Peyer's patch (tissue), 4 donors: ENCODE measurements at places on chromosomes 1 and 21. TPM values are rescaled to one million over a fixed set of nuclear protein-coding genes. Genes with fewer than 3 reads are reported as not detected.

CSMD2 gene
- total RNA-seq: 1.2 TPM

ATP1A2 gene
- 4.8 TPM for total RNA-seq

DIRAS3 gene
- 1.1 TPM for total RNA-seq

TRIM45 gene
- total RNA-seq: 1.8 TPM

SAMSN1 gene
- total RNA-seq: 56.1 TPM

CELA3A gene
- not detected for total RNA-seq

SYF2 gene
- total RNA-seq: 24.8 TPM

SOX13 gene
- total RNA-seq: 71.9 TPM

NR5A2 gene
- 37.1 TPM for total RNA-seq

SLC5A9 gene
- 272 TPM for total RNA-seq

SERTAD4 gene
- total RNA-seq: 1.7 TPM

RRP1B gene
- total RNA-seq: 10.7 TPM

SH2D1B gene
- 0.76 TPM for total RNA-seq

CAMK2N1 gene
- total RNA-seq: 67.2 TPM

OR2M4 gene
- not detected for total RNA-seq

PRR9 gene
- total RNA-seq: not detected

GRIK1 gene
- total RNA-seq: 1.3 TPM

TMEM240 gene
- 3.6 TPM for total RNA-seq

KRTAP19-3 gene
- not detected for total RNA-seq

PUSL1 gene
- total RNA-seq: 38.9 TPM

FCRLB gene
- not detected for total RNA-seq

BNIPL gene
- total RNA-seq: not detected

RAB7B gene
- 0.40 TPM for total RNA-seq

GNG4 gene
- total RNA-seq: 9.1 TPM

BARHL2 gene
- not detected for total RNA-seq

P3H1 gene
- 19.4 TPM for total RNA-seq

CYB561D1 gene
- total RNA-seq: 19.3 TPM

KIRREL1 gene
- 11.7 TPM for total RNA-seq

BCAN gene
- 1.3 TPM for total RNA-seq

TOMM40L gene
- total RNA-seq: 29.5 TPM

TMPRSS2 gene
- total RNA-seq: 324 TPM

FAM3B gene
- 183 TPM for total RNA-seq

GPR37L1 gene
- total RNA-seq: not detected

GJB4 gene
- total RNA-seq: not detected

RASSF5 gene
- 12.5 TPM for total RNA-seq

FAM72B gene
- 2.6 TPM for total RNA-seq

RCC1 gene
- 18.2 TPM for total RNA-seq

PTCH2 gene
- total RNA-seq: 0.35 TPM

CSF3R gene
- total RNA-seq: 6.0 TPM

FAM72D gene
- total RNA-seq: not detected

KCNE2 gene
- not detected for total RNA-seq

ANKRD35 gene
- total RNA-seq: not detected

SELENON gene
- 19.8 TPM for total RNA-seq

ATXN7L2 gene
- total RNA-seq: 2.3 TPM
